ENCODE measurements at places on chromosomes 7 and 10.

DNA sequence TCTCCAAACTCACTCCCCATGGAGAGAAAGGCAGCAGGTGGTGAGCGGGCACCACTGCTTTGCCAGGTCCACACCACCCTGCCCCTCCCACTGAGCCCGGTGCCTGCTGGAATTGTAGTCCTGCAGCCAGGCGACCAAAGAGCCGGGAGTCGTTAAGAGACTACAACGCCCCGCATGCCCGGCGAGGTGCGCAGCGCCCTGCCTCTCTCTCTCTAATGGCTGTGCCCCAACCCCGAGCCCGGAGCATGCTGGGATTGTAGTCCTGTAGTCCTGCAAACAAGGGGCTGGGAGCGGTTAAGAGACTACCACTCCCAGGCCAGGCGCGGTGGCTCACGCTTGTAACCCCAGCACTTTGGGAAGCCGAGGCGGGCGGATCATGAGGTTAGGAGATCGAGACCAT is 8.1 kb upstream of the ZNF727 start:
- no peak for DNase-seq

GRCh38 chr10:5976512-5977470 is 552 bp downstream of the IL15RA start:
- peak; percentile 55 for DNase-seq

DNA sequence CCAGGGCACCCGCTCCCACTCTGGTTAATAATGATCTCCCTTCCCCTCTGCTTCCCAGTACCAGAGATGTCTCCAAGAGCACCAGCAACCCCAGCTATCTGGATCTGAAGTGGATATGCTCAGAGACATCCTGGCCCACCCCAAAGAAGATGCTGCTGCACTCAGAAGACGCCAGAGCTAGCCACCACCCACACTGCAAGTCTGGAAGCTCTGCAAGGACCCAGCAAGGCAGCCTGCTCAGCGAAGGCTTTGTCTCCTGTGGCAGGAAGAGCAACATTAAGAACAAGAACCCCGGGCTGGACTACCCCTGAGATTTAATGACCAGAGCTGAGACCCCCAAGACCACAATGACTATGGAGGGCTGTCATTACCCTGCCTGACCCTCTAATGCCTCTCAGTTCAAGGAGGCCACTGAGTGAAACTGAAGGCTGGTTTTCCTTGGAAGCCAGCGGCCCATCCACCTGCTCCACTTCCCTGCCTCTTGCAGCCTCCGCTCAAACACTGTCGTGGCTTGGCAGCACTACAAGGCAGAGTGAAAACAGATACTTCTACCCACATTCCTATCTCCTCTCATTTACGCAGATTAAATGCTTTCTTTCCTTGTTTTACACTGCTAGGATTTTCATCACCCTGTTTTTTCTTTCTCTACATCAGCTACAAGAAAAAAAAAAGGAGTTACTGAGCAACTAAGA is 202.2 kb downstream of the SNX10 start:
- no peak for DNase-seq

DNA sequence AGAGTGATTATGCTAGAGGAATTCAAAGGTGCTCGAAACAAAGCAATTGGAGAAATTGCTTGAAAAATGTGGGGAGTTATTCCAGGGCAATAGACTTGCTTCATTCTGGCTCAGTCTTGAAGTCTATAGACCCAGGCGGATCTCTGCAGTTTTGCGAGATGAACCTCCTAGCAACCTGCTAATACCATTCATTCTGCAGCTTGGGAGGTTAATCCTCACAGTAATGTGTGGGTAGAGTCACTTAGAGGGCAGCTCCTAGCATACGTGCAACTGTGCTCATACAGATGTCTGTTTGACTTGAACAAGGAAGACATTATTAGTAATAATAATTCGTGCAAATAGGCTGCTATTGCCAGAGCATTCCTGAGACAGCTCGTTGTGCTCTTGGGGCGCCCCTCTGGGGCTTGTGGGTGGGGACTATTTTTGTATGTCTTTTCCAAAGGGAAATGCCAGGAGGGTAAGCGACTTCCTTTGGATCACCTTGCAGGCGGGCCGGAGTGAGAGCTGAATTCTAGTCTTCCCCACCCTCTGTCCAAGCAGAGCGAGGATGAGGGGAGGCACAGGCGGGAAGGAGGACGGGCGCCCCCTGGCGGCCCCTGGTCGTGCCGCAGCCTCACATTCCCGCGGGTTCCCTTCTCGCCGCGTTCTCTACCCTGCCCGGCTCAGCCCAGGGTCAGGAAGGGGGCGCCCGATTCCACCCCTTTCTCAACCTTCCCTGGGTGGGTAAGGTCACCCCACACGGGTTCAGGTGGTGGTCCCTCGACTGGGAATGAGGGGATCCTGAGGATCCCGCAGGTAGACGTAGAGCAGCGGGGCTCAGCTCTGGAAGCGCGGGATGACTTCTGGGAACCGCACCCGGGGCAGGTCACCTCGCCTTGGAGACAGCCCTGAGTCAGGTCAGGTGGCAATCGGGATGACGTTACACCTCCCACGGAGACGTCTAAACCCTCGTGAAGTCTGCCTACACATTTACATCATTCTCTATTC is 241.5 kb downstream of the PHTF2 start:
- peak; percentile 79 for DNase-seq

DNA sequence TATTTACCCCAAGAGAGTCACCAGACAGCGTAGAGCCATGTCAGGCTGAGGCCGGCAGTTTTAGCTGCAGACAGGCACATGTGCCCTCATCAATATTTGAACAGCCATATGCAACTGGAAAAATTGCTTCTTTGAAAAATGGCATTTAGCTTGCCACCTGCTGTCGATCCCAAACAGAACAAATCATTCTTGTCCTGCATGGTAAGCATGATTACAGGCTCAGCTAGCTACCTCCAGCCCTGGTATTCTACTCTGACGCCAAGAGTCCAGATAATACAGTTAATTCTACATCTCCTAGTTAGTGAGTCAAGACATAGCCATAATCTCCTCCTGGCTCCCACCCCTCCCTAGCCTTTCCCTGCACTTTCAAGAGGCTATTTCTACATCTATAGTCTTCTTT is 7.7 kb downstream of the CREB3L2 start:
- DNase-seq: no peak

- DNase-seq: no peak
Observed at GRCh38 chr10:44316922-44317215, 68.0 kb downstream of the CXCL12 start.

GRCh38 chr10:3874990-3875841 is 90.2 kb upstream of the KLF6 start:
- DNase-seq: peak; percentile 60

DNA sequence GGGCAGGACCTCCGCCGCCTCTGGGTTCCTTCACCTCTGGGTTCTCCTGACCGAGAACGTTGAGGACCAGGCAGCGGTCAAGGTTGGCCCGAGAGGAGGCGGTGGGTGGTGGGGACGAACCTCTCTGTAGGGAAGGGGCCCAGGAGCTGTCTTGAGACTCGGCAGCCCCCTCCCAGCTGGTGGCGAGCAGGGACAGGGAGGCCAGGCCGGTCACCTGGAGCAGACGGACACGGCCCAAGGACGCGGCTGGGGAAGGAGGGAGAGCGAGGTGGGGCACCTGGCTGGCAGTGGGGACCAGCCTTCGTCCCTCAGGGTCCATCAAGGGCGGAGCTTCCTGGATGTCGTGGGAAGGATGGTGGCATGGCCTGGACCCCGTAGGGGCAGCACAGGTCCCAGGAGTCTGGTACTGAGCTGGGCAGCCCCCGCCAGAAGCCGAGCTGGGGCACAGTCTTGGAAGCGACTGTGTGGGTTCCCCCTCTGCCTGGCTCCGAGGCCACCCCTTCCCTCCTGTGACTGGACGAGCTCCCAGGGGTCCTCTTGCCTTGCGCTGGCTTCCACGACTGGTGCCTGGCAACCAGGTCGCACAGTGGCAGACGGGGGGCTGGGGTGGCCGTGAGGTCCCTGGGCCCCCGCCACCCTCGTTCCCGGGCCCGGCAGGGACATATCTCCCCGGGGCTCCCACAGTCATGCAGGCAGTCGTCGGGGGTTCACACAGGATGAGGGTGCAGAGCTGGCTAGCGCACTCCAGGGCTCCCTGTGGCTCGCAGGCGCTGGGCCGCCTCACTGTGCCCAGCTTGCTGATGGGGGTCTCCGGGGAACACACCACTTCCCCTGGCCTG is 89.9 kb downstream of the DNAJB6 start:
- DNase-seq: no peak

GRCh38 chr7:1111156-1111555 is 23.2 kb downstream of the GPER1 start:
- DNase-seq: no peak

GRCh38 chr7:19143881-19144574 is 1.2 kb downstream of the FERD3L start:
- no peak for DNase-seq

DNA sequence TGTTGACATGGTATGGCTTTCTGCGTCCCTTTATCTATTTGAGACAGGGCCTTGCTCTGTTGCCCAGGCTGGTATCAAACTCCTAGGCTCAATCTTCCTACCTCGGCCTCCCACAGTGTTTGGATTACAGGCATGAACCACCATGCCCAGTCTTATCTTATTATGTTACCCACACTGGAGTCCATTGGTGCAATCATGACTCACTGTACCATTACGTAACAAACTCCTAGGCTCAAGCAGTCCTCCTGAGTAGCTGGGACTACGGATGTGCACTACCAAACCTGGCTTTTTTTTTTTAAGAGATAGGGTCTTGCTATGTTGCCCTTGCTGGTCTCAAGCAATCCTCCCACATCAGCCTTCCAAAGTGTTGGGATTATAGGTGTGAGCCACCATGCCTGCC is 66.7 kb downstream of the CCDC3 start:
- no peak for DNase-seq

- DNase-seq: no peak
Observed at GRCh38 chr7:12809476-12809875, 122.0 kb downstream of the ARL4A start.

DNA sequence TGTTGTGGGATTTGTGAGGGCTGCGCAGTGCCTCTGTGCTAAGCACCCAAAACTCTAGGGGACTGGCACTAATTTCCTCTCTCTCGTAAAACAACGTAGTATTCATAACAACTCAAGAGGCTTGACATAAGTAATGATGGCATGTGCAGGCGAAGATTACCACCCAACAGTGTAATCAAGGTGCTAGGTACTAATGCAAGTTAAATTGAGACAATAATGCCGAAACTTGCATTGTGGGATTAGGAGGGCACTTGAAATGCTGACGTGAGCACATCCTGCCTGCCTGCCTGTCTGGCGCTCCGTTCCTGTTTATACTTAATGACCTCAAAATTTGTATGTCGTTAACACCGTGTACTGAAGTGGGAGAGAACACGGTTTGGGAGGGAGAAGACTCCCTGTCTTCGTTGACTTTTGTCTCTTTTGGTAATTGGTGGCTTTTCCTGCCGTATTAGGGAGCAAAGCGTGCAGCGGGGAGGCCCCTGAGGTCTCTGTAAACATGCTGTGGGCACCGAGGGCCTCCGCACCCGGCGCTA is 139.0 kb downstream of the MGMT start:
- peak; percentile 45 for DNase-seq

DNA sequence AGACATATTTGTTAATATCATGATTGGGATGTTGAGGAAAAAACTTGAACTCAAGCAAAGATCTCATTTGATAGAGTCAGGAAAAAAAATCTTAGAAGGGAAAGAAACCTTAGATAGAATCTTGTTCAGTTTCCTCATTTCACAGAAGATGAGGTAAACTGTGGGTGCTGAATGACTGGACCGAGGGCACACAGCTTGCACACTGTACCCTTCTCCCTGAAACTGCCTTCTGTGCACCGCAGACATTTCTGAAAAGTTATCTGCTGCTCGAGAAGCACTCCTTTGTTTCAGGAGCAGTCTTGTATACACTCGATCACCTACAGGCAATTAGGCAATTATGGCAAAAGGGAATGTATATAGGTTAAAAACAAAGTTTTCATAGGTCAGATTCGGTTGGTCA is 167.4 kb downstream of the SKAP2 start:
- DNase-seq: no peak

GRCh38 chr10:71237843-71238623 is 25.7 kb downstream of the UNC5B start:
- no peak for DNase-seq

DNA sequence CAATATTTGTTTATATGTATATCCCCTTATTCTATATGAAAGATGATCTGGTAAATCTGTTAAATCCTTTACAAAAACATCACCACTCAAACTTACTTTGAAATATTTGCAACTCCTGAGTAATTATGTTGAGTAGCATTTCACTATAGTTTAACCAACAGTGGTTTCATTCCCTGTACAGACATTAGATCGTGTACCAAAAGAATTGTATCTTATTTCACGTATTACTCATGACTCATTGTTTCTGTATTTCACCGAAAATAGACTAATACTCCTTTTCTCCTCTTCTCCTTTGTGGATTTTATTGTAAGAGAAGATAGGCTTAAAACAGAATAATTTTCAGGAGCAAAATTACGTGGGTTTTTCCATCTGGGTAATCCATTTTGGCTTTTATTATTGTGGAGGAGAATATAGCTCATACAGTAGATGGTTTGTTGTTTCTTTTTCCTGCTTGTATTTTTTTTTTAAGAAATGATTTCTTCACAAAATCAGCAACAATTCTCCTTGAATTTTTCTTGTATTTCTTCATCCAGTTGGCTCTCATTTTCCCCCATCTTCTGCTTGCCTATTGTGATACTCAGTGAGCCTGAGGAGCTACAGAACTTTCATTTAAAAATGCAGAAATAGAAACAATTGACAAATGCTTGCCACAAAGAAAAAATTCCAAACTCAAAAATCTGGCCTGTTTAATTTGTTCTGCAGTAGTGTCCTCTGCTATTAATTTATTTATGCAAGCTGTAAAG is 90.6 kb upstream of the OIT3 start:
- DNase-seq: peak; percentile 18

GRCh38 chr10:100509241-100509840 is 10.3 kb downstream of the SEC31B start:
- DNase-seq: no peak
